Natural killer cell (primary cell): ENCODE measurements at places on chromosomes 5 and 9. TPM values are rescaled to one million over a fixed set of nuclear protein-coding genes. Genes with fewer than 3 reads are reported as not detected.

NXNL2 gene
- total RNA-seq: not detected

MEIKIN gene
- 1.1 TPM for total RNA-seq

MAPK9 gene
- 34.1 TPM for total RNA-seq

GRCh38 chr9:86494644-86495111, 140.5 kb upstream of the TUT7 start:
- DNase-seq: no peak

DNA sequence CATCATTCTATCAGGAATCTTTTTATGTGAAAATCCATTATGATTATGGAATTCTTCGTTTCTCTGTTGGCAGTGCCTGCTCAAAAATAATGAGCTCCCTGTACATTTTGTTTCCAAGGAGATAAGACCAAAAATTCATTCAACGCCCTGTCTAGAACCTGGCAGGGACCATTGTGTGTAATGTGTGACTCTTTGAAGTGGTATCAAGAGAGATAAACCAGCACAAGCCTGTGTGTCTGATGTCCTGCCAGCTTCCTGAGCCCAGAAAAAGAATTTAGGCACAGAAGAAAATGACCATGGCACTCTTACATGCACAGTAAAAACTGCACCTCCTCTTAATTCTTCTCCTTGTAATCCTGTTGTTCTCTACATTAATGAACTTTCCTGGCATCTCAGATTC, 177.4 kb downstream of the SAXO1 start:
- no peak for DNase-seq

DNA sequence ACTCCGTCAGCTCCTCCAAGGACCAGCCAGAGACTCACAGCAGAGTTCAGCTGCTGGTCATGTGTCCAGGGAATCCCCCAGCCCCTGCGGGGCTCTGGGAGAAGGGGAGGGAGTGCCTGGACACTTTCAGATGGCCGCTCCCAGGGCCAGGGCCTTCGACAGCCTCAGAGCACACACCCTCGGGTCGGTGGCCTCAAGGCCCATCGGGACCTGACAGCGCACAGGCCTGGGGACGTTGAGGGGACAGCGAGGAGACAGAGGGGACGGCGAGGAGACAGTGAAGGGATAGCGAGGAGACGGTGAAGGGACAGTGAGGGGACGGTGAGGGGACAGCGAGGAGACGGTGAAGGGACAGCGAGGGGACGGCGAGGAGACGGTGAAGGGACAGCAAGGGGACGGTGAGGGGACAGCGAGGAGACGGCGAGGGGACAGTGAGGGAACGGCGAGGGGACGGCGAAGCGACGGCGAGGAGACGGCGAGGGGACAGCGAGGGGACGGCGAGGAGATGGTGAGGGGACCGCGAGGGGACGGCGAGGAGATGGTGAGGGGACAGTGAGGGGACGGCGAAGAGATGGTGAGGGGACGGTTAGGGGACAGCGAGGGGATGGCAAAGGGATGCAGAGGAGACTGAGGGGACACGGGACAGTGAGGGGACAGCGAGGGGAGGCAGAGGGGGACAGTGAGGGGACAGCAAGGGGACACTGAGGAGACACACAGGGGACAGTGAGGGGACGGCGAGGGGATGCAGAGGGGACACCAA, 47.3 kb downstream of the SLC12A7 start:
- no peak for DNase-seq

DNA sequence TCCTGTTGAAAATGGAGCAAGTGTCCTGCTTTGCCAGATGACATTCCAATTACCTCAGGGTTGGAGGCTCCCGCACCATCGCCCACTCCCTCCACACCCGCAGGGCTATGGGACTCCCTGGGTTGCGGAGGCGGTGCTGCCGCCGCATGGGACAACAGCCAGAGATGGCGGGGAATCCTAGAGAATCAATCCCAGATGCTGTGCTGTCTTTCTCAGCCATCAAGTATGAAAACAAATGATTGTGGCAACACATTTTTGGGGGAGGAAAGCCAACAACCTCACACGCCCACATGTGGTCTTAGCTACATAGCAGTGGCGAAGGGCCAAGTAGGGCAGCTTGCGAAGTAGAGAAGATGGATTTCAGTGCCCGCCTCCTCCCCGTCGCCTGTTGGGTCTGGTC, 46.7 kb downstream of the IL31RA start:
- DNase-seq: peak; percentile 27

DNA sequence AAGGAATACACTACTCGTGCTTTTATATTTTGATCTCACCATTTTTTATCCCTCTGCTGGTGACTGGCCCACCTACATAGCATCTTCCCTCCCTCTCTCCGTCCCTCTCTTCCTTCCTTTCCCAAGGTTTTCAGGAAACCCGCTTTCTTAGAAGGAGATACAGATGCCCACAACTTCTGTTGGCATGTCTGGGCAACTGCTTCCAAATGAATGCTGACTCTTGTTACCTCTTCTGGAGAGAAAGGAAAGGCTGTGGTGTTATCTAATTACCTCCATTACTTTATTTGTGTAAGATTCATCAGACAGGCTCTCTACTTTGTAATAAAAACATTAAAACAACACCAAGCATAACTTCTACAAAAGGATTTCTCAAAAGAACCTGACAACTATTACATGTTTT, 20.2 kb downstream of the FANCC start:
- no peak for DNase-seq

- DNase-seq: peak; percentile 34
Measured at GRCh38 chr9:34592895-34593601, 3.5 kb upstream of the CNTFR start.

GRCh38 chr5:56465769-56466135, 232.6 kb upstream of the ANKRD55 start:
- DNase-seq: no peak
